Stimulated activated CD4-positive, alpha-beta T cell treated with anti-CD3 and anti-CD28 coated beads, Interleukin-1b, Interleukin-23, amount 100 ng/mL, for 48 hours (primary cell): ENCODE measurements at places on chromosomes 5 and 9.

DNA sequence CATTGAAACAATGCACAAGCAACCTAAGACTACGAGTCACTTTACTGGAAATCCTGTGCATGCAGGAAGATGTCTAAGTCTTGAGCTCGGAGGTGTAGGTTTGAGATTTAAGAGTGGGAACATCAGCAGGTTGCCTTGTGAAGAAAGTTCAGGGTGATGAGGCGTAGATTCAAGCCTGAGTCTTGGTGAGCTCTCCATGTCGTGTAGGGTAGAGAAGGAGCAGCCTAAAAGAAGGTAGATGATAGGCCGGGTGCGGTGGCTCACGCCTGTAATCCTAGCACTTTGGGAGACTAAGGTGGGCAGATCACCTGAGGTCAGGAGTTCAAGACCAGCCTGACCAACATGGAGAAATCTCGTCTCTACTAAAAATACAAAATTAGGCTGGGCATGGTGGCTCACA, 30.2 kb upstream of the ANKRD18A start:
- no peak for DNase-seq

DNA sequence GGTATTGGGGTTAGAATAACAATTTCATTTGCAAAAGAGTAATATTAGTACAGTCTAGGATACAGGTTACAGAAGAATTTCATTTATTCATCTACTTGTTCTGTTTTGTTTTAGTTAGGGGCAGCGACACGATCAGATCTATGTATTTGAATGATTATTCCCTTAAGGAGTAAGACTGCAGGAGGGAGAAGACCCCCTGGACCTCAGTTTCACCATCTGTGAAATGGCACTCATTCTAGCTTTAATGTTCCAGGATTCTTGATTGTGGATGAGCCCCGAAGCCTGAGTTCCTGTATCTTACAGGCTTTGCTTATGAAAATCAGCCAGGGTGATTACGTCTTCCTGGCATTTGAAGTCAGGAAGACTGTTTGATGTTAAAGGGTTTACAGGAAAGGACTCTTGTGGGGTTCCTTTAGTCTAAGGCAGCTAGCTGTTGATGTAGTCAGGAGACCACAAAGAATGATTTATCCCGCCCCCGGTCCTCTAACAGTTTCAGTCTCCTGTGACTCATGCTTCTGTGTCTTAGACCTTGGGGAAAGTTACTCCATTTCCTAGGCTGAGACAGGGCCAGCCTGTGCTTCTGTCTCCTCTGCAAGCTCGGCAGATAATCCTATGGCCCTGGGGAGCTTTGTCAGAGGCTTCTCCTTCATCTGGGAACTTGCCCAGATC, 11.5 kb downstream of the SMIM3 start:
- peak; percentile 84 for DNase-seq

DNA sequence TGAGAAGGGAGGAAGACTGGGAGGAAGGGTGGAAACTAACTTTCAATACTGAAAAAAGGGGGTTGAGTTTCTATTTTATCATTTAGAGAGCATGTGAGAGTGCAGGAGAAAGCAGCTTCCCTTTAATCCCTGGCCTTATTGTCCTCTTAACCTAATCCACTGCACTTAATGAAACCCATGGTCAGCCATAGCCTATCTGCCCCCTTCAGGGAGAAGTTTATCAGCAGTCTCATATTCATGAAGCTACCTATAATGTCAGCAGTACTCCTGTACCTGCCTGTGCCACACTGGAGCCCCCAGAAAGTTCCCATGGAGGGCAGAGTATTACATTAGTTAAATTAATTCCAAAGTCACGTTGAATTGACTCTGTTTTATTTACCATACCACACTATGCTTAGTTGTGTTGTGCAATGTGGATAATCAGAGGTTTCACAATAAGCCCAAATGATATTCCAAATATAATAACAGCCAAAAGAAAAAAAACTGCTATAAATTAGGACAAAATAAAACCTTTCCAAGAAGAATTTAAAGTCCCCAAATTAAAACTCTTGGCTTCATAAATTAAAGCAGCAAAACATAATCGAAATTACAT, 62.9 kb downstream of the MUSK start:
- no peak for DNase-seq

DNA sequence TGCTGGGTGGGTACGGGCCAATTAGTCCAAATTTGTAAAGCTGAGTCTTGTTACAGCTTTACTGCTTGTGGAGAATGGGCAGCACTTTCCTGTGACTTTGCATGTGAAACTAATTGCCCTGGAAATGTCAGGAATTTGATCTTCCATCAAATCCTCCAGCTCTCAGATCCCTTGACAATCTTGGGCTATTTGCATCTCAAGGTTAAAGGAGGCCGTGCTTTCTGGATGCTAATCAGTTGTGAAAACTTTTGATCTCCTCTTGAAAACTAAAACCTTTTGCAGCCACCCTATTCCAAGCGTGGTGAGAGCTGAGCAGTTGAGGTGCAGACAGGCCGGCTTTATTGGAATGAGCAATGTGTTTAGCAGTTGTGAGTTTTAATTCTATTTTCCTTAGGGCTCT, 68.0 kb upstream of the CLINT1 start:
- DNase-seq = no peak

- DNase-seq = no peak
Observed at GRCh38 chr9:26077860-26078259, 399.6 kb upstream of the TUSC1 start.

- no peak for DNase-seq
Observed at GRCh38 chr5:131416729-131417128, 152.9 kb downstream of the CDC42SE2 start.

DNA sequence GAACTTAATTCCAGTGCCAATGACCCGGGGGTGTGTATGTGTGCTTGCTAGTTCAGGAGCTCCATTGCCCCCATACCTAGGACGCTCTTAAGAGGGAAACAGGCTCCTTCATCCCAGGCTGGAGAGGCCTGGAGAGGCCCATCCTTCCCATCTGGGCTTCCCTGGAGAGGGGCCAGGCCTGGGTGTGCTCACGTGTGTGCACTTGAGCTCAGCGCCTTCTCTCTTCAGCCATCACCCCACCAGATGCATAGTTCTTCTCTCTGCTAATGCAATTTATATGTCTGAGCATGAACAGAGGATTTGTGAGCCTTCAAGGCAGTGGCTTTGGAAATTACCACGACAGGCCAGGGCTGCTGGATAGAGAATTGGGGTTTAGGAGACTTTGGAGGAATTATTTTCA, 48.6 kb upstream of the SHB start:
- DNase-seq = no peak

DNA sequence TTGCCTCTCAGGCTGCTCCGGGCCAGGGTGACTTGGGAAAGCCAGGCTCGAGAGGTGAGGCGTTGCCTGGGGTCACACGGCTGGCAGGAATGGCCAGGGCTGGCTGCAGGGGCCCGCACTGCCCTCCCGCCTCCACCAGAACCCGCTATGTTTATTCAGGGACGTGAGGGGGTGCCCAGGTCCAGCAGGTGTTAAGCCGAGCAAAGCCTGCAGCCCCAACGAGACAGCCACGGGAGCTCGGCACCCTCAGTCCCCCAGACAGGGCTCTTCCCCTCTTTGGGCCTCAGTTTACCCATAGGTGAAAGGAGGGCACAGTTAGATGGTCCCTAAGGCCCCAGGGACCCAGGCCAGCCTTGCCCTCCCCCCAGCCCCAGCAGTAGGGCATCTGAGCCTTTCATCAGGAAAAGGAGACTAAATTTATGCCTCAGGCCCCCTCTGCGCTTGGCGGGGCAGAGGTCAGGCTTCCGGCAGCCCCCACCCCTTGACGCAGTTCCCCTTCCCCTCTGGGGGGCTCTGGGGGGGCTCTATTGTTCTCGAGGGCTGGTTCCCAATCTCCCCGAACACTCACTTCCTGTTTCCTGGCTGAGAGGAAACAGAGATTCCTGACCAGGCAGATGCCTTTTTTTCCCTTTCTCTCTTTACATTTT, 7.1 kb upstream of the EGFL7 start:
- no peak for DNase-seq

DNA sequence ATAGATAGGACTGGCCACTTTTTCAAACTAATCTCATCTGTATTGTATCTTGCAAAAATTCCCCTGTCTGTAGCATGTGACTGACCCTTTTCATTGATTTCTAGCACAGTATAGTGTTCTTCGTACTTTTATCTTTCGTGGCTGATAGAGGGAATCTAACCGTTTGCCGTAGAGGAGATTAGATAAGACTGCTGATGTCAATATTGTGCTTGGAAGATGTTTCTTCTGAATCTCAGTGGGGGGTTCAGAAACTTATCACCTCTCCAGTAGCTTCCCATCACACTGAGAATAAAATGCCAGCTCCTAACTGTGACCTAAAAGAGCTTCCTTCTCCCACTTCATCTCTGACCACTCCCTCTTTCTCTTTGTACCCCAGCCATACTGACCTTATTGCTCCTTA, 25.4 kb upstream of the ALDOB start:
- no peak for DNase-seq

DNA sequence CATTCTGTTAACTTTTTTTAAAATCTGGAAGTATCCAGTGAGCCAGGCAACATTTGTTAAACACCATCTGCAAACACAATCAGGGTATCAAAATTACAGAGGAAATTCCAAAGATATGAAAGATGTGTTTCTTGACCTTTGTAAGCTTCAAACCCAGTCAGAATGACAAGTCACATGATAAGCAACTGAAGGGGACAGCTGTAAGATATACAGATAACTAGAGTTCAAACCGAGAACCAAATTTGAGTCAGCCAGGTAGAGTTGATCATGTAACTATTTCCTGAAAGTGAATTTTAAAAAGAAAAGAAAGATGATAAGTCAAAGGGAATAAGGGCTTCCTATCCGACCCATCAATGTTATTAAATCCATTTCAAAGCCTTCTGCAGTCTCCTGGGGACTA, 196.2 kb downstream of the DEPDC1B start:
- no peak for DNase-seq

DNA sequence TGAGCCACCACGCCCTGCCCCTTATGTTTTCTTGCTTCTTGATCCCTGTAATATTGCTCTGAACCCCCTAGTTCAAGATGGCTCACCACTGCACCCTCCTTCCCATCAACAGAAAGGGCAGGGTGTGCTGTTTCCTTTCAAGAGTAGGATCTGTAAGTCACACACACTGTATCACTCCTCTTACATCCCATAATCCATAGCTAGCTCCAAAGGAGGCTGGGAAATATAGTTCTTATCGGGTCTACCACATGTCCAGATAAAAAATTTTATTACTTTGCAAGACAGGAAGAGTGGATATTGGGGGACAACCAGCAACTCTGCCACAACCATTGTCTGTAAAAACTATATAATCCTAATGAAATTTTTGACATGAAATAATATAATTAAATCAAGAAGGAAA, 79.6 kb downstream of the C9orf50 start:
- no peak for DNase-seq

- DNase-seq = no peak
Observed at GRCh38 chr9:84303061-84303460, 37.5 kb downstream of the SLC28A3 start.

GRCh38 chr5:53884844-53885243, 324.4 kb downstream of the NDUFS4 start:
- DNase-seq = no peak

- no peak for DNase-seq
Observed at GRCh38 chr5:149424371-149425315, 45.6 kb upstream of the IL17B start.

DNA sequence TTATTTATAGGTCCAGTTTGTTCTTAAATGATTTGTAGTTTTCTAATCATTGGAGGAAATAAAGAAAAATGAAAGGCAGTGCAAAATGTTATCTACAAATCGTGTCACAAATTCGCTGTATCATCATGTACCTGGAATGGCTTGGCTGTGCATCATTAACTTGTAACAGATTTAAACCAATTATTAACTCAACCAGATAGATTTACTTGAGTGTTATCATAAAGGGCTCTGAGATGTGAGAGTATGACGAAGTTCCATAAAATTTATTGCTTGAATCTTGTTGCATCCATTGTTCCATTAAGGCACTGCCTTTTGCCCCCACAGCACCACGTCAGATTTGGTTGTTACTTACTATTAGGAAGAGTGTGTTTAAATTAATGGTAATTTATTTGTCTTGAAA, 23.5 kb downstream of the PCSK5 start:
- DNase-seq = no peak

- DNase-seq = no peak
Observed at GRCh38 chr5:132962429-132963021, 909 bp downstream of the AFF4 start.

DNA sequence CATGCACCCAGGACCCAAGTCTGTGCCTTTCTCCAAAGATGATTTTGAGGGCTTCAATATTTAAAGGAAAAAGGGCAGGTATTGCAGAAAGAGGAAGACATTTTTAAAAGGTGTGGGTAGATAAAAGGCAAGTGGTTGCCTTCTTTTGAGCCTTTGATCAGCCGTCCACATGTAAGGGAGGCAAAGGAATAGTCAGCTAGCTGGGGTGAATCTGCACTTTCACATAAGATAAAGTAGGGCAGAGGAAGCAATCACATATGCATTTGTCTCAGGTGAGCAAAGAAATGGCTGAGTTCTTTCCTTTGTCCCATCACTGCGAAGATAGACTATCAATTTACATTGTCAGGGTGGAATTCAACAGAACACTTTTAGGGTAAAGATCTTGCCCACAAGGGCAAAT, 19.9 kb downstream of the MGAT1 start:
- DNase-seq = no peak

DNA sequence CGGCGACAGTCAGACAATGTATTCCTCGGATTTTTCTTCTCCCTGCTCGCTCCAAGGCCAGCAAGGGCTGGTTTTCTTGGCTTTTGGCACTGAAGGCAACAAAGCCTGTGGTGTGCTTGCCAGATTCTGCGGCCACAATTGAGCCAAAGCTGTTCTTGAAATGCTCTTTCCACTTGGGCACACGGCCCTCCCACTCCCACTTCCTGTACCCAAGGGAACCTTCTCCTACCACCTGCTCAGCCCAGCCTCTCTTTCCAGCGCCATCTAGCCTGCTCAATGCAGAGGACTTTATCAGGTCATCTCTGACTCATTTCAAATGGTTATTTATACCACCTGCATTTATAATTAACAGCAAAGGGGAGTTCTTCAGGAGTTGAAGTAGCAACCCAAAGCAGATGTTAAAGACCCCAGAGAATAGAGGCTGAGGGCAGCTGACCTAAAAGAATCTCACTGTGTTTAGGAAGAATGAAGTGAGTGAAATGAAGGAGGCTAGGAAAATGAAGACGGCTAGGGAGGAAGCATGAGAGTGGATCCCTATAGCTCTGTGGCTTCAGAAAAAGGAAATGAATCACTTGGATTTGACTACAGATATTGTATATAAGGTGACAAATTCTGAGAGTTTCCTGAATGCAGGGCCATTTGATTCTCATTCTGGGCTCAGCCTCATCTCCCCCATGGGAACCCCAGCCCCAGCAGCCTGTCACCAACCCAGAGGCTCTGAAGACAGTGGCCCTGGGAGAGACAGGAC, 439.0 kb downstream of the ENC1 start:
- no peak for DNase-seq

GRCh38 chr5:1190837-1191239, 10.6 kb upstream of the SLC6A19 start:
- DNase-seq = no peak
